ENCODE measurements at places on chromosomes 11 and 22.

DNA sequence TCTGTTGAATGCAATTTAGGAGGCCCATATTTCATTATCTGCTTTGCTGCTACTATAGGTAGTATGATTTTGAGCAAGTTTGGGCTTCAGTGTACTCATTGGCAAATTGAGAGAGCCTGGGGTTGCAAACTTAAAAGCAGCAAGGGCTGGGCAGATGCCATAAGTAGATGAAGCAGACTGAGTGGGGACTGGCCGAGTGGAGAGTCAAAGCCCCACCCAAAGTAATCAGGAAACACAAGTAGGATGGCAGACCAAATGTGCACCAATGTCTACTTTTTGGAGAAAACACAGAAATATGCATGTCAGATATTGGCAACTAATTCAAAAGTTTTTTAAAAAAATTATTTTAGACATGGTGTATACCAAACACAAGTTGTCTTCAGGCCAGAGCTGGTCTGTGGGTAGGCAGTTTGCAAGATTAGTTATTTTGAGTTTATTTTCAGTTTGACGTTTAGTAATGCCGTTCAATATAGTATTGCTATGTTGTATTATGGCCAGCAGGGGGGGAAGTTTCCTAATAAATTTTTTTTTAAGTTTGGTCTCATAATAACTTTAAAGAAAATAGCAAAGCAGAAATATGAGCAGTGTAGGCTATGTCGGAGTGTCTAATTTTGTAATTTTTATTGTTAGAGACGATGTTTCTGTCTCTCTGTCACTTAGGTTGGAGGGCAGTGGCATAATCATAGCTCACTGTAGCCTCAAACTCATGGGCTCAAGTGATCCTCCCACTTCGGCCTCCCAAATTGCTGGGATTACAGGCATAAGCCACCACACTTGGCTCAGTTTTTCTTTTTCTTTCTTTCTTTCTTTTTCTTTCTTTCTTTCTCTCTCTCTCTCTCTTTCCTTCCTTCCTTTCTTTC lies 105.1 kb downstream of the HIPK3 start:
- peak; percentile 2 for DNase-seq

DNA sequence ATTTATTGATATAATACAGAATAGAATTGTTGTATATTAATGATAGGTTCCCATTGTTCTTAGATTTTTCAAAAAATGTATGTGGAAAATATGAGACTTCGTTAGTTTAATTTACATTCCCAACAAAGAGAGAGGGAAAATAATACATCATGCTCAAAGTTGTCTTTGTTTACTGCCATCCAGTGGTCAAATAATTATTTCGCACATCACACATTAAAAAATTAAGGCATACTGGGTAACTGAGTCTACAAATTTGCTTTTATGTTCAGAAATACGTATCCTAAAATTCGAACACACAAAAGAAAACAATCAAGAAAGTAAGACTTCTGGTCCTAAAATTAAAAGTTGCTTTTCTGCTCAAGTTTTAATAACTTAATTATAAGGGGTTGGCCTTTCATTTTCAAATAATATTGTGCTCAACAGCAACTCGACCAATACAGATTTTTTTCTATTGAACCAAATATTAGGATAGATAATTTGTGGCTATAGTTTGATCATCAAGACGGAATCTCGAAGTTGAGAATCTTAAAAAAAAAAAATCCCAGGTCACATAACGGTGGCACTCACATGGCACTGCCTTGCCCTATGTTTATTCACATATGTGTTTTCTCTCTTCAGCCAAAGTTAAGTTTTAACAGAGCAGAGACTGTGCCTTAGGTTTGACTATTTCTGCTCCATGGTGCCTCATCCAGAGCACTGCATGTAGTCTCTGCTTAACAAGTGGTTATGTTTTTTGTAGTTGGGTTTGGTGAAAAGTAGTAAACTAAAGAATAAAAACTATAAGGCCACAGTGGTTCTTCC lies 12.3 kb downstream of the PDGFD start:
- no peak for DNase-seq

GRCh38 chr11:128472128-128473089 lies 114.9 kb downstream of the ETS1 start:
- peak; percentile 89 for DNase-seq

- no peak for DNase-seq
Observed at GRCh38 chr11:40269865-40270264, 1189.6 kb downstream of the LRRC4C start.

GRCh38 chr11:108929241-108929640 lies 264.4 kb downstream of the DDX10 start:
- no peak for DNase-seq

- no peak for DNase-seq
Observed at GRCh38 chr11:15309296-15309695, 194.6 kb downstream of the INSC start.

- DNase-seq, result no peak
Observed at GRCh38 chr11:124892146-124892545, 5.5 kb downstream of the ROBO4 start.

DNA sequence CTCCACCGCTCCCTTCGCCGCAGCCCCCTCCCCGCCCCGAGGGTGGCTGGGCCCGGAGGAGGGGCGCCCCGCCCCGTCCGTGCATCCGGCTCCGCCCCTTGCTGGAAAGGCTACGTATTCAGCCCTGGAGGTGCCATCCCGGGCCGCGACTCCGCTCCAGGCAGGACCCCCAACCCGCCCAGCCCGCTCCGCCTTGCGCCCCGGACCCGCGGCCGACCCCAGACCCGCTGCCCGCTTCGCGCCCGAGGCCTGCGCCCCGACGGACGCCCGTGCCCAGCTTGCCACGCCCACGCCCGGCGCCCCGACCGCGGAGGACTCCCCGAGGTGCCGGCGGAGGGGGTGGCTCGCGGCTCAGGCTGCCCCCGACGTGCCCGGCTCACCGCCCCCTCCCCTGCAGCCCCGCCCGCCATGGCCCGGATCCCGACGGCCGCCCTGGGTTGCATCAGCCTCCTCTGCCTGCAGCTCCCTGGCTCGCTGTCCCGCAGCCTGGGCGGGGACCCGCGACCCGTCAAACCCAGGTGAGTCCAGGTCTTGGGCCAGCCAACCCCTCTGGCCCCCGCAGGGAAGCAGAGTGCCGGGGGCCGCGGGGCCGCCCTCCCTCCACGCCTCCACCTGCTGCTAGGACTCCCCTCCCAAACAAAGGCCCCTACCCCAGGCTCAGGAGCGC lies at the start of gene ADM2:
Gene ADM2 (plus strand): TSS at position 104 of the 667 bp plus-strand sequence. CDS start 305 bp downstream, at position 409.
- peak; percentile 55 for DNase-seq

GRCh38 chr11:72191961-72192381 lies at the start of gene FOLR1:
Gene FOLR1, plus strand, starts transcription at chr11:72192140. Its CDS starts 34 bp downstream, at chr11:72192174.
- DNase-seq, result no peak

DNA sequence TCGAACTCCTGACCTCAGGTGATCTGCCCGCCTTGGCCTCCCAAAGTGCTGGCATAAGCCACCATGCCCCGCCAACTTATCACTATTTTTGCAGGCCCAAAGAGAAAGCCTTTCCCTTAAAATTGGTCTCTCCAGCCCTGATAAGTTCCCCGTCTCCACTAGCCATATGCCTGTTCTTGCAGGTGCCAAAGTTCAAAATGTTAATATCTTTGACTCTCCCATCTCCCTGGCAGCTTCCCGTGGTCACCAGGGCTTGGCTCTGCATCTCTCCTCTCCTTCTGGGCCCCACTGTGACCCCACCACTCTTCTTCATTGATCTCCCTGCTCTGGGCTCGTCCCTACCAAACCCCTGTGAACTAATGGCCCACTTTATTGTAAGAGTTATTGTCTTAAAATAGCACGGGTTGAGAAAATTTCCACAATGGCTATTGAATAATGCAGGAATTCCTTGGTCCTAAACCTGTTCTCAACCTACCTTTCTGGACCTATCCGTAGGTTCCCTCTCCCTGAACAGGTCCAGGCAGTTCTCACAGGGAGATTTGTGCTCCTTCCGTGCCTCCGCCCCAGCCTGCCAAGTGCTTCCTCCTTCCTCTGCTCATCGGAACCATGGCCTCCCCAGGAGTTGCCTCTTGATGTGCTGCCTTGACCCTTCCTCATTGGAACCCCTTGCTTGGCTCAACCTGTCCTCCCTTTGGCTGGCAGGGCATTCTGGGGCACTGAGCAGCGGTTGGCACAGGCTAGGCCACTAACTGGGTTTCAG lies 147.5 kb downstream of the DSCAML1 start:
- DNase-seq, result no peak

DNA sequence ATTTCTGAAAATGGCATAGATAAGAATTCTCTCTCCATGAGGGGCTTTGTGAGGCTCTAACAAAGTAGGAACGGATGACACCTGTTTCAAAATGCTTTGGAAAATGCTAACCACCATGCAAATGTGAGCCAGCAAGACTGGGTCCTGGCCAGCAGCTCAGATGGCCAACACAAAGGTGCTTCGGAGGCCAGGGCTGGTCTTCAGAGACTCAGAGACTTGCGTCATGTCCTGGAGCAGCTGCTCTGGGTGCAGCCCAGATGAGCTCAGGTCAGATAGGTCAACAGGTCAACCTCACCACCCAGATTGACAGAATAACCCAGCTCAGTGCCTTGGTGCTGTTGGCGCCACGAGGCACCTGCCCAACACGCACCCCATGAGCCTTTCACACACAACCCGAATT lies 12.0 kb upstream of the TMEM121B start:
- no peak for DNase-seq

DNA sequence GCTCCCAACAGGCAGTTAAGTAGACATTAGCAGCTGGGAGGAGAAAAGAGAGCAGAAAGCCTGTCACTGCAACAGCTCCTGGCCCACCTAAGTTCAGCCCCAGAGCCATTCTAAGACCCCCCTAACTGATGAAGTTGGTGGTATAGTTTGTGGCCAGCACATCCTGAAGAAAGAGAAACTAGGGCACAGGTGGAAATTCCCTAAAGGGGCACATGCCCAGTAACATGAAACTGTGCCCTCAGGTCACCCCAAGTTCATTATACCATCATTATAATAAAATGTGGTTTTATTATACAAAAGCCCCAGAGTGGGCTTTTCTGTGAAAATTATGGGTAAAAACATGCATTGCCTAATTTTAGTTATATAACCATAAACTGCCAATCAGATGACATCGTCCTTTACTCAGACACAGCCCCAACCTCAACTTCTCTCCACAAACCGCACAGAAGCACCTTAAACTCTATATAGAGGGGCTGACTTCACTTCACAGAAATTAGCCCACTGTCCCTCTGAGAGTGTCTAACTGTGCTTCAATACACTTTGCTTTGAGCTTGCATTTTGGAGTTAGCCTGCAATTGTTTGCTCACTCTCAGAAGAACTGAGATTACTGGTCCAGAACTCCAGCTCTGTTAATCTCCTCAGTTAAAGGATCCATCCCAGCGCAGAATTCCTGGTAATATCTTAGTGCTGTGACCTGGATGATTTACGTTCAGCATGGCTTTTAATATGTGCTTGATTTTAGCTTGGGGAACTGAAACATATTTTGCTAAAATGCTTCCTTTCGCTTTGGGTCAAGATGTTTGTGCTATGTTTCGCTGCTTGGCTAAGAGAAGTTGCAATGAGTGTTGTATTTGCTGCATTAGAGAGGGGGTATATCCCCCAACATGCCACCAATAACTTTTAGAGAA lies 1.8 kb upstream of the APOL3 start:
- DNase-seq, result no peak

DNA sequence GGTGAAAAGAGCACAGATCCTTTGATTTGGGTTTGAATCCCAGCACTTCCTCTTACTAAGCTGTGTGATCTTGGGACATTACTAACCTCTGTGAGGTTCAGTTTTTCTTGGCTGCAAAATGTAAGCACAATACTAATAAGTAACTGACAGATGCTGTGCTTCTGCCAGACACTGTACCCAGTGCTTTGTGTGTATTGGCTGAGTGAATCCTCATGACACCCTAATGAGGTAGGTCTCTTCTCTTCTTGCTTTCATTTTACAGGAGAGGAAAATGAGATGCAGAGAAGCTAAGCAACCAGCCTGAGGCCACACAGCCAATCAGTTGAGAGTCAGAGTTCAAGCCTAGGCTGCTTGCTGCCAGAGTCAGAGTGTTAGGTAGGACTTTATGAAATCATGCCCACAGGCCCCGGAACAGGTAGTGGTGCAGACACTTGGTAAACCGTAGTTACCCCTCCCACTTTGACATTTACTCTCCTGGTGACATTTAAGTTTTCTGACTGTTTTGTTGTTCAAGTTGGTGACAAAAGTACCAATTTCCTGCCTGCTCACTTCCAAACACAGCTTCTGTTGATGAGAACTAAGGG lies 21.2 kb downstream of the PTPRJ start:
- peak; percentile 73 for DNase-seq

DNA sequence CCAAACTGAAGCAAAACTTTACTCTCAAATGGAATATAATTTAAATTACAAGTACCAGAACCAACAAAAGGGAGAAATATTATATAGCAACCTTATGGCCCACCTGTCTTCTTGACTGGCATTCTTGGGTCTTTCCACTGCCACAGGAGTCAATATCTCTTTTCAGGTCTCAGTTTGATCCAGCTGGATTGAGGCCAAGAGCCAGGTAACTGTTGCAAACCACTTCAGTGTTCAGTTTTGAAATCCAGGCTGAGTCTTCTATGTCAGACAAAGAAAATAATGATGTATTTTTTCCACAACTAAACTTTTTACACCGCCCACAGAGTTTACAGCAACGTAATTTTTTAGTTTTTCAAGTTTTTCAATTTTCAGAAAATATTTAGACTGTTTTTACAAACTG lies 648 bp downstream of the DLG2 start:
- no peak for DNase-seq

- no peak for DNase-seq
Observed at GRCh38 chr11:72250661-72251464, 6.9 kb upstream of the PHOX2A start.

GRCh38 chr22:50129121-50129736 lies 39.4 kb downstream of the MOV10L1 start:
- no peak for DNase-seq

DNA sequence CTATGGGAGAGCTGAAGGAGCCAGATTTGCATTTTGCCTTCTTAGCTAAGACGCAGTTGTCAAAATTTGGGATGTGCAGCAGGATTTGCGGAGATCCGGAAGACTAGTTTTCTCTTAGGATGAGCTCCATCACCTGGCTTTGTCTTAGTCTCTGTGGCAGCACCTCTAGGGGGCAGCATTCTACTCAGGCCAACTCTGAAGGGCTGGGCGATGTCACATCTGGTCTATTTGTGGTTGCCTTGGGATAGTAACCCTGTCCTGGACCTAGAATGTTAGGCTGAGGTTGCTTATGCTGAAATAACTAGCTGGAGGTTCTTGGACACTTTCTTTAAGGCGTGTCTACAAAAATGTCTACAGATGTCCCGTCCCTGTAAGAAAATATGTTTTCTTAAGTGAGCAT lies 116.2 kb downstream of the FAT3 start:
- DNase-seq, result no peak

GRCh38 chr11:102620818-102621561 lies 4.1 kb downstream of the MMP20 start:
- no peak for DNase-seq
